ENCODE measurements at places on chromosomes 4 and X.

DNA sequence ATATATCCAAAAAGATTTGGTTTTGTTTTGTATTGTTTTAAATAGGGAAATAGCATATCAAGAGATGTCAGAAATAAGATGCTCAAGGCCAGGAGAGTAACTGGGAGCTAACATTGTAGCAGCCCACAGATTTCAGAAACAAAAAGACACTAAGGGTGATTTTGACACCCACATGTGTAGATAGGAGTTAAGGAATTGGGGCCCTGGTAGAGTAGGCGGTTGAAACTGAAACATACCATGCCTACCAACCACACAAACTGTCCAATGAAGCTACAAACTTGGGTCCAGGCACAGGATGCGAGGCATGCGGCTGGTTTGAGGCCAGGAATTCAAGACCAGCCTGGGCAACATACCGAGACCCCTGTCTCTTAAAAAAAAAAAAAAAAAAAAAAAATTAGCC, 6.3 kb upstream of the HSPA4L start:
- DNase-seq = no peak

DNA sequence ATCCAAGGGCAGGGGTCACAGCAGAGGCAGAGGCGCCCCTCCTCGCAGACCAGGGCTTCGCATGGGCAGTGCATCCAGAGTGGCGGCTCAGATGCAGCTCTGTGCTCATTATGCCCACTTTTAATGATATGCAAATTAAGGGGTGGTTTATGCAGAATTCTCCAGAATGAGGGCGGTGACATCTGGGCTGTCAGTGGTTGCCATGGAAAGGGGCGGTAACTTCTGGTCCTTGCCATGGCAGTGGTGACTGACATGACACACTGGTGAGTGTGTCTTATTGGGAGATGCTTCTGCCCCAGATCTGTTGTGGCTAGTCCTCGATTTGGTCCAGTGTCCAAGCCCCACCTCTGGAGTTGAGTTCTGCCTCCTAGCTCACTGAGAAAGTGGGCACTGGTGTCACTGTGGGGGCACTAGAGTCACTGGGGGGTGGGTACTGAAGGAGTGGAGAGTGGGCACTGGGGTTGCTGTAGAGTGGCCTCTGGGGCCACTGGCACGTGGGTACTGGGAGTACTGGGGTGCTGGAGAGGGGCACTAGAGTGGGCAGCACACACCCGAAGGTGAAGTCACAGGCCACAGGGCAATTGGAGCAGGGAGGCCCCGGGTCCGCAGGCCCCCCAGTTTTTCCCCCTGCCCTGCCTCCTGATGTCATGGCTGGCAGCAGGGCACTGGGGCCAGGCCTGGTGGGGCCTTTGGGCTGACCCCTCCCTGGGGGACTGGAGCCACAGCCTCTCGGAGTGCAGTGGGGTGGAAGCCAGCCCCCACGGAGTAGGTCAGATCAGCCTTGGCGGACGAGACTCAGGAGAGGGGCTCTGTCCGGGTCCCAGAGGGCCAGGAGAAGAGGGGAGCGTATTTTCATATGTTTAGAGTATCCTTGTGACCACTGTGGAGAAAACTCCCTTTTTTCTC, 98.6 kb upstream of the NKX1-1 start:
- no peak for DNase-seq

DNA sequence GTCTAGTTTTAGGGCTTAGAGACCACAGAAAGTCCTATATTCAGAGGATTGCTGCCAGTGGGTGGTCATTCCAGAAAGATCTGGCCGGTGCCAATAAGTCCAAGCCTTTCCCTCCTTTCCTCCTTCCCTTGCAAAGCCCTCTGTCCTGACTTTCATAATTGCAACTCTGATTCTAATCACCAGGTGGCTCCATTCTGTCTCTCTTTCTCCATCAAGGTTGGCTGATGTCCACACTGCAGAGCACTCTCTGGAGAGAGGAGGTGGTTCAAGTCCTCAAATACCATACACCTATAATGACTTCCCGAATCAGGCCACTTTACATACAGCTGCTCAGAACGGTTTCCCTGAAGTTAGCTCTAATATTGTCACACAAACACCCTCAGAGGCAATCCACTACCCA, 22.4 kb upstream of the ARMCX4 start:
- no peak for DNase-seq

DNA sequence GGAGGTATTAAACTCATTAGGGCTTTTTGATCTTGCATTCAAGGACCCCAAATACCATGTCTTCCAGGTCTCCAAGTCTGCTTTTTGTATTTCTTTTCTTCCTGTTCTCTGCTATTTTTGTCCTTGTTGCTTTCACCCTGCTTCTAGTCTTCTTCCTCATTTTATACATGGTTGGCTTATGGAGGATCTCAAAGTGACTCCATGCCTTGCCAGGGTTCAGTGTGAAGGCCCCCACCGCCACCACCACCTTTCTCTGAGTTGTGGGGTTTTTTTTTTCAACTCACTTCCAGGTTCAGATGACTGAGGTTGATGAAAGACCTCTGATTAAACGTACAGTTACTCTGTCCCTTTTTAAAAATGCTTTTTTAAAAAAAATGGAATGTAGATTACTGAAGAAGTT, 96.3 kb downstream of the MAML3 start:
- DNase-seq = no peak

- DNase-seq = no peak
Measured at GRCh38 chr4:139825523-139826014, 159.9 kb downstream of the MGST2 start.

Data from thoracic aorta (tissue), 2 donors.